ENCODE measurements at places on chromosomes 3 and 15.

DNA sequence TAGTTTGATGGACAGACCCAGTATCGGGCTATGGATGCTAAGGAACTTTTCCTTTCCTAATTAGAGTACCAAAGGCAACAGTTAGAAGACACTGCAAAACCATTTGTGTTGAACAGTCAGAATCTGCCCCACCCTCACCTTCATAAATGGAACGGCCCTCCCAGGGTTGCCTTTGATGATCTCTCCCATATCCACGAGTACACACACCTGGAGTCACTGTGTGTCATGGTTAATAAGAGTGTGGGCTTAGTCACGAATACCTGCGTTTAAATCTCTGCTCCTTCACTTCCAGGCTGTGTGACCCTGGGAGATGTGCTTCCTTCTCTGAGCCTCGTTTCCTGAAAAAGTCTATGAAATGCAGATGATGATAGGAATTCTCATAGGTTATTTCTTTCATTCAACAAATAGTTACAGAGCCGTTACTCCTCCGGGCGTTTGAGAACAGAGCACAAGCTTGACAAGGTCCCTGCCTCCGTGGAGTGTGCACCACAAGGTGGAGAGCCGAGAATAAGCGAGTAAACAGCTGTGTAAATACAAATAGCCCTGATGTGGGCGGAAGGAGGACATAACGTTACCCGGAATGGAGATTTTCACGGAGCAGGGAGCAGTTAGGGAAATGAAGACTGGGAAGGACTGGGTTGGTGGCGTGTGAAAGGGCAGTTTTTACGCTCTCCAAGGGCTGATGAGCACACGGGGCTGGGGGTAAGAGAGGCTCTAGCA, 6.7 kb downstream of the SLC51A start:
- DNase-seq = no peak

DNA sequence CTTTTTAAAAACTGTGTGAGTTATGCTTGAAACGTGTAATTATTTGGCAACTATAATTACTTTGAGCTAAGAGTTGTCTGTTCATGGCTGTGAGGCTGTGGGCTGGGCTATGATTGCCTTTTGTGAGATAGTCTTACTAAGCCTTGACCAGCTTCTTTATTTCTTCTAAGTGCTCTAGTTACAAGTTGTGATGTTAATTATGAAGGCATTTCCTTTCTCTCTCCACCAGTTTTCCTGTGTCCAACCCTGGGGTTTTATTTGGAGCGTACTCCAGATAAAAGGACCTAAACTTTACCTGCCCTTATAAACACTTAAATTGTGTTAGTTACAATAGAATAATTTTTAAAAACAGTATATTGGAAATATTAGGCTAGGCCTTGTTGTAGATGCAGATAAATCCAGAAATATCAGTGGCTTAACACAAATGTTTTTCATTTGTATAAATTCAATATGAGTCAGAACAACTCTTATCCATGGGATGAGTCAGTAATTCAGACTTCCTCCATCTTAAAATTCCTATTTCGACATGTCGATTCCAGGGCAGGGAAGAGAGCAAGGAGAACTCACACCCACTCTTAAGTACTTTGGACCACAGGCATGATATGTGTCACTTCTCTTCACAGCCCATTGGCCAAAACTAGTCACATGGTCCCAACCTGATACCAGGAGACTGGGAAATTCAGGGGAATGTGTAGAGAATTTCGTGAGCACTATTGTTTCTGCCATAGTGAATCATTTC, 17.0 kb downstream of the TMEM62 start:
- no peak for DNase-seq

GRCh38 chr3:160869825-160870224, 113.8 kb downstream of the PPM1L start:
- no peak for DNase-seq

DNA sequence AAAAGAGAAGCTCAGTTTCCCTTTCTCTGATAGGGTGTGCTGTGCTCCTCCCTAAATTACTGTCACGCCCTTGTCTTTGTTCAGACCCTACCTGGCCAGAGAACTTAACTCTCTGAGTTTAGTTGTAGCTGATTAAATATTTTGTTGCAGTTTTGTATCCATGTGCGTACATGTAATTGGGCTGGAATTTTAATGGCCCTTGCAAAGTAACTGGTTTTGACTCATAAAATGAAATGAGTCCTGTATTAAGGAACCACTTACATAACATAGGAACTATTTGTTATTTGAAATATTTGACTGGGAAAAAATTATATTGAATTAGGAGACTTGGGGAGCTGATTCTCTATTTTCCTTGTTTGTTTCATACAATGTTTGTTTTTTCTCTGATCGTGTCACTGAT, 80.2 kb downstream of the LRRK1 start:
- DNase-seq = no peak

GRCh38 chr3:94520364-94520763, 457.5 kb downstream of the NSUN3 start:
- no peak for DNase-seq
